ENCODE measurements at places on chromosomes 13 and 19.

- no peak overlapping the region for H3K27ac ChIP-seq
- no peak overlapping the region for H3K4me3 ChIP-seq
- H3K27me3 ChIP-seq, result no peaks in the 10 kb centered on the region
- no peaks in the 10 kb centered on the region for H3K36me3 ChIP-seq
- peak; percentile 89 for DNase-seq
- no peaks in the 10 kb centered on the region for H3K4me1 ChIP-seq
Observed at GRCh38 chr19:29098863-29099481, 114.0 kb downstream of the UQCRFS1 start.

- no peaks in the 10 kb centered on the region for H3K27me3 ChIP-seq
- no peak overlapping the region for H3K27ac ChIP-seq
- DNase-seq, result peak; percentile 80
Observed at GRCh38 chr19:6233056-6233826, 46.5 kb downstream of the MLLT1 start.

DNA sequence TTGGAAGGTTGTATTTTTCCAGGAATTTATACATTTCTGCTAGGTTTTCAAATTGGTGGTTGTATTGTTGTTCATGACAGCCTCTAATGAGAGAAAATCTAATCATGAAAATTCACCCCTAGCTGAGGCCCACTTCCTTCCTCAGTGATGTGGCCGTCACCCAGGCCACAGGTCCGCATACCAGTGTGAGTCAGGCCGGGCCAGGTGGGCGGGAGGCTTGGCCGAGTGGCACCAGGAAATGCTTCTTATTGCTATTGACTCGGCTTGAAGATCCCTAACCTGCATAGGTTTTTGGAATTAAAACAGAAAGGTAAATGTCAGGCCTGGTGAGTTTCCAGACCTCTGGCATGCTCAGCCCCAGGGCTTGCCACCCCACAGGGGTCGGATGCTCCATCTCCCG lies 88.7 kb downstream of the SCGB2B2 start:
- H3K27me3 ChIP-seq, result no peaks in the 10 kb centered on the region
- no peak overlapping the region for H3K4me3 ChIP-seq
- H3K4me1 ChIP-seq, result no peaks in the 10 kb centered on the region
- no peak for DNase-seq
- no peaks in the 10 kb centered on the region for H3K36me3 ChIP-seq
- H3K27ac ChIP-seq, result no peak overlapping the region

GRCh38 chr13:46071590-46072249 lies 19.2 kb upstream of the ZC3H13 start:
- no peaks in the 10 kb centered on the region for H3K4me1 ChIP-seq
- no peak for DNase-seq
- no peak overlapping the region for H3K27ac ChIP-seq
- no peaks in the 10 kb centered on the region for H3K27me3 ChIP-seq

GRCh38 chr19:51467864-51468544 lies 9.8 kb upstream of the SIGLEC8 start:
- DNase-seq, result no peak
- no peak overlapping the region for H3K27ac ChIP-seq
- no peaks in the 10 kb centered on the region for H3K27me3 ChIP-seq
- H3K4me3 ChIP-seq, result no peak overlapping the region

DNA sequence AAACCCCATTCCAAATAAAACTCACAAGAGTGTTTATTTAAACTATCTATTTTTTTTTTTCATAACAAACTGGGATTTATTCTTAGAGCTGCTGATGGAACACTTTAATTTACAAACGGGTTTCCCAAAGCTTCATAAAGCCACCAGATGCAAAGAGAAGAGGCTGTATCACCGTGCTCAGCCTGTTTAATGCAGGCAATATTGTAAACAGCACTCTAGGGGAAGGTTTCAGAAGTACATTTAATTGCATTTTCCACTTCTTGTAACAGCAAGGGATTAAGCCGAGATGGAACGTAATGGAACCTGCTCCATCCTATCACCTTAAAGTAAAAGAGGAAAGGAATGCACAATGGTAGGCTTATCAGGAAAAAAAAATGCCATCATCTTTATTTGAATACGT lies 550.6 kb upstream of the ARGLU1 start:
- DNase-seq, result no peak
- no peak overlapping the region for H3K4me3 ChIP-seq
- no peaks in the 10 kb centered on the region for H3K36me3 ChIP-seq
- H3K4me1 ChIP-seq, result no peaks in the 10 kb centered on the region
- H3K27me3 ChIP-seq, result no peaks in the 10 kb centered on the region
- no peak overlapping the region for H3K27ac ChIP-seq

GRCh38 chr19:6402837-6403608 lies 10.1 kb upstream of the GTF2F1 start:
- H3K4me3 ChIP-seq, result no peak overlapping the region
- no peak for DNase-seq
- H3K27me3 ChIP-seq, result no peaks in the 10 kb centered on the region
- H3K27ac ChIP-seq, result no peak overlapping the region

- H3K4me1 ChIP-seq, result no peaks in the 10 kb centered on the region
- H3K27me3 ChIP-seq, result no peaks in the 10 kb centered on the region
- no peaks in the 10 kb centered on the region for H3K36me3 ChIP-seq
Observed at GRCh38 chr13:50229960-50230661, 214.9 kb downstream of the KCNRG start.

GRCh38 chr13:112699322-112699918 lies 9.6 kb downstream of the ATP11A start:
- H3K27me3 ChIP-seq, result no peaks in the 10 kb centered on the region
- no peaks in the 10 kb centered on the region for H3K4me1 ChIP-seq
- no peaks in the 10 kb centered on the region for H3K36me3 ChIP-seq
- DNase-seq, result no peak
- no peak overlapping the region for H3K4me3 ChIP-seq

DNA sequence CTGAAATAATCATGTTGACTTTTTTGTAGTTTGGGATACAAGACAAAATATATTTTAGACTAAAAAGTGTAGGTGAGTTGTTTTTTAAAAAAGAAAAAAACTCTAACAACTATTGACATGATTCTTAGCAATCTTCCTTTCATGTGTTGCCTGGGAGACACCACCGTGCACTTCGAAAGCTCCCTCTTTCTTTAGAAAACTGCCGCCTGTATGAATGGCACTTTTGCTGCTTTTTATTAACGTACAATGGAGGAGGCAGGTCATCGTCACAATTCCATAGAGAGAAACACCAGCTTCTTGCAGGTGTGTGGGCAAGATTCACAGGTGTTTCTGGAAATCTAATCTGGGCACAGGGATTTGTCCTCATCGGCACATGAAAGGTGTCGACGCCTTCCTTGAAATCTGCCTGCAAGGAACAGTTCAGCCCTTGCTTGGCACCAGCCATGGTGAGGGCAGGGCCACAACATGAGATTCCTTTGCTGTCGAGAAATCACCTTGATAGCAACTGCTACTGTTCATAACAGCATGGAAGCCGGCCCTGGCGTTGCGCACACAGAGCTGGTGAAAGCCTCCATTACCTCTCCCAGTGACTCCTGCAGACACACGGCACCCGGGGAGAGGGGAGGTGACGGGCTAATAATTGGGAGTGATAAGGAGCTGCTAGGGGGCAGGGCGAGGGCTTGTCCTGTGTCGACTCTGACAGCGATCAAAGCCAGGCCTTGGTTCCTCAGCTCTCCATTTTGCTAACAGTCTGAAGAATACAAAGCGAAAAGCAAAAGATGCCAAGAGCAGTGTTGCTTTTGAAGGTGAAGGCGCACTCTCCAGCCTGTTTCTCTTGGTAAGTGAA lies 66.5 kb downstream of the EFNB2 start:
- no peak overlapping the region for H3K4me3 ChIP-seq
- H3K36me3 ChIP-seq, result no peaks in the 10 kb centered on the region
- no peak for DNase-seq
- H3K27me3 ChIP-seq, result no peaks in the 10 kb centered on the region
- peak overlapping the region; percentile 41 for H3K27ac ChIP-seq
- peaks cover 10% of the 10 kb centered on the region for H3K4me1 ChIP-seq

GRCh38 chr13:111344471-111345191 lies 24.2 kb downstream of the TEX29 start:
- H3K4me1 ChIP-seq, result no peaks in the 10 kb centered on the region
- no peak overlapping the region for H3K4me3 ChIP-seq
- no peak for DNase-seq
- H3K27me3 ChIP-seq, result no peaks in the 10 kb centered on the region
- H3K27ac ChIP-seq, result no peak overlapping the region
- H3K36me3 ChIP-seq, result peaks cover 28% of the 10 kb centered on the region

DNA sequence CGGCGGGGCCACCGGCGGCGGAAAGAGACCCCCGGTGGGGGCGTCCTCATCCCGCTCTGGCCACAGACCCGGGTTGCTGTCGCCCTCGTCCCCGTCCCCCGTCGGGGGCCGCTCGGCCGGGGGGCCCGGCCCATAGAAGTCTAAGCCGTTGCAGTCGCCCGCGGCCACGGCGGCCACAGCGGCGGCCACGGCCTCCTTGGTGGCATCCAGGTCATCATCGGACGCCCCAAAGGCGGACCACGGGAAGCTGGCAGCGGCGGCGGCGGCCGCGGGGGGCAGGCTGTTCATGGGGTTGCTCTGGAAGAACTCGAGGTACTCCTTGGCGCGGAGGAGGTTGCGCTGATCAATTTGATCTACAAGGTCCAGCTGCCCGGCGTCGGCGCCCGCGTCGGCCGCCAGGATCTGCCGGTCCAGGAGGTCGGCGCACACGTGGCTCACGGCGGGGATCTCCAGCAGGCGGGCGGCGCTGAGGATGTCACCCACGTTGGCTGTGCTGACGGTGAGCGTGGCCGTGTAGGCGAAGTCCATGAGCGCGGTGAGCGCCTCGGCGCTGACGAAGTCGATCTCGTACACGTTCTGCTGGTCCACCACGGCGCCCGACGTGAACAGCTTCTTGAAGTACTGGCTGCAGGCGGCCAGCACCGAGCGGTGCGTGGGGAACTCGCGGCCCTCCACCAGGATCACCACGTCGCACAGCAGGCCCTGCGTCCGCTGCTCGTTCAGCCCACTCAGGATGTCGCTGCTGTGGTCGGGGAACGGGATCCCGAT lies 12.1 kb downstream of the ZBTB7A start:
- peaks cover 63% of the 10 kb centered on the region for H3K36me3 ChIP-seq
- peaks cover 58% of the 10 kb centered on the region for H3K4me1 ChIP-seq
- H3K27me3 ChIP-seq, result no peaks in the 10 kb centered on the region
- no peak overlapping the region for H3K27ac ChIP-seq
- no peak overlapping the region for H3K4me3 ChIP-seq
- DNase-seq, result no peak

GRCh38 chr13:97539651-97540610 lies 106.0 kb downstream of the RAP2A start:
- H3K27me3 ChIP-seq, result no peaks in the 10 kb centered on the region
- H3K27ac ChIP-seq, result no peak overlapping the region
- DNase-seq, result no peak
- H3K4me1 ChIP-seq, result no peaks in the 10 kb centered on the region
- H3K4me3 ChIP-seq, result no peak overlapping the region

Measured in tibial artery (tissue), 4 donors.